EL (cell line): ENCODE measurements at places on chromosomes 4 and X.

DNA sequence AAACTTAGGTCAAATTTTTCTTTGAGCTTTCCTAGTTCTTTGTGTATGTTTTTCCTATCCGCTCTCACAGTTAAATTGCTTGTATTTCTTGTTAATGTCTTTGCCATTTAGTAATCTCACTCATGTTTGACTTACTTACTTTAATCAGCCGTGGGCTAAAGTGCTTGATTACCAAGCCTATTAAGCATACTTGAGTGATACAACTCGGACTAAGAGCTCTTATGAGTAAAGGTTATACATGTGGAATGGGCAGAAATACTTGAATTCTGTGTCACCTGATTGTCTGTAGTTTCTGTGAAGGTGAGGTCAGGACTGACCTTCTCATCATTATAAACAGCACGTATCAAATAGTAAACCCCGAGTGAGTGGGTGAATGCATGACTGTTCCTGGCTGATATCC is 664.5 kb downstream of the PDHA2 start:
- DNase-seq: no peak

DNA sequence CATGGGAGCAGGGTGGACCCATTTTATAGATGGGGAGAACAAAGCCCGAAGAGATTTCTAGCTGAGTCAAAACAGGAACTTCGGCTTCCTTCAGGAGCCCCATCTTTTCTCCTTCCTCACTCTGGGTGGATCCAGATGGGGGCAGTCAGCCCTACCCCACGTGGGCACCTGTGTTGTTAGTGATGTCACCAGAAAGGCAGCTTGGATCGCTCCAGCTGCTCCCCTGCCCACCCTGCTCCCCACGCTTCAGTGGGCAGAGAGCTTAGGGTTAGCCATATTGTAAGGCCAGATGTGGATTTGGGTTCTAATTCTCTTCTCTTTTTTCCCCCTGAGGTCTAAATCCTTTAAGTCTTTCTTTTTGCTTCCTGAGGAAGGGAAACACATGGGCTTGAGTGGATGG is 132.3 kb upstream of the PJA1 start:
- no peak for DNase-seq

DNA sequence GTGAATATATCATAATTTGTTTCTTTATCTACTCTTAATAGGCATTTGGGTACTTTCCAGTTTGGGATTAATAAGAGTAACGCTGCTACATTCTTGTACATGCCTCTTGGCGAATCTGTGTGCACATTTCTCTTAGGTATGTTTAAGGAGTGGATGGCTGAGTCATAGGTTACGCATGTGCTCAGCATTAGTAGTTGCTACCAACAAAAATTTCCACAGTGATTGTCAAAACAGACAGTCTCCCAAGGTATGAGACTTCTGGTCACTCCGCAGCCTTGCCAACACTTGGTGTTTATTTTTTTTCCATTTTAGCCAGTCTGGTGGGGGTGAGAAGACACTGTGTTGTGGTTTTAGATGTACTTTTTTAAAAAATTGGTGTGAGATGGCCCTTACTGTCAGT is 44.6 kb downstream of the FGFBP1 start:
- DNase-seq: peak; percentile 94

DNA sequence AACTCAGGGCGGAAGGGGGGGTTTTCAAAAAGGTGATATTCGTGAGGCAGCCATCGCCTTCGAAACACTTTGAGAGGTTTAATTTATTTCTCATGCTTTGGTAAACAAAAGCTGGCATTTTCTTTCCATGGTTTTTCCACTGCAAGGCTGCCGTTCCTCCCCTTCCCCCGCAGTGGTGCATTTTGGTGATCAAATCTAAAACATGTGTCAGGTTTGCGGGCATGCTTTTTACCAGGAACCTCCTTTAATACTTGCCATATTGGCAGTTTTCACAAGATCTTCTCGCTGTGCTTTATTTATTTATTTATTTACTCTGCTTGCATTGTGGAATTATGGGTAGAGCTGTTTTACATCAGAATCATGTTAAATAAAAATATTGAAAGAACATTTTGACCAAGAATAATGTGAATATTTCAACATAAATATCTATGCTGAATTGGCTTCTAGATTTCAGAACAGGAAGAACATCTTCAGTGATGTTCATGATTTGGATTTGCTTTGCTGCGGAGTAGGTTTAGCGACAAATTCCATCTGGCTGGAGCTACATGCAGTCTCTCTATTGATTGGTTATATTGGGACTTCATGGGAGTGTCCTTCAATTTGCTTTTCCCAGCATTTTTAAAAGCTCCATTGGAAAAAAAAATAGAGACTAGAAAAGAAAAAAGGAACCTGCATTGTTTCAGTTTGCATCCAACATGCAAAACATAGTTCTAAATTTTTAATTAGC is 54.4 kb downstream of the STOX2 start:
- DNase-seq: no peak

GRCh38 chr4:81796790-81797528 is 325.3 kb upstream of the RASGEF1B start:
- no peak for DNase-seq

DNA sequence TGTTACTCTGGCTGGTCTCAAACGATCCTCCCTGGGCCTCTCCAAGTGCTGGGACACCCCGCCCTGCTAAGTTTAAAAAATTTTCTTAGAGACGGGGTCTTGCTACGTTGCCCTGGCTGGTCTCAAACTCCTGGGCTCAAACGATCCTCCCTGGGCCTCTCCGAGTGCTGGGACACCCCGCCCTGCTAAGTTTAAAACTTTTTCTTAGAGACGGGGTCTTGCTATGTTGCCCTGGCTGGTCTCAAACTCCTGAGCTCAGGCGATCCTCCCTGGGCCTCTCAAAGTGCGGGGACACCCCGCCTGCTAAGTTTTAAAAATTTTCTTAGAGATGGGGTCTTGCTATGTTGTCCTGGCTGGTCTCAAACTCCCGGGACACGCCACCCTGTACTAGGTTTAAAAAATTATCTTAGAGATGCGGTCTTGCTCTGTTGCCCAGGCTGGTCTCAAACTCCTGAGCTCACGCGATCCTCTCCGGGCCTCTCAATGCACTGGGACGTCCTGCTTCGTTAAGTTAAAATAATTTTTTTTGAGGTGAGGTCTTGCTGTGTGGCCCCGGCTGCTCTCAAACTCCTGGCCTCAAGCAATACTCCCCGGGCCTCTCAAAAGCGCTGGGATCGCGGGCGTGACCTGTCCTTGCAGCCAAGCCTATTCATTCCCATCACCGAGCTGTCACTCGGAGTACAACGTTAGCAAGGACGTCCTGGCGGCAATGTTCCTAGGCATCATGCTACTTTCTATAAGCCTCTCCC is 1.1 kb downstream of the SLC25A6 start:
- no peak for DNase-seq

DNA sequence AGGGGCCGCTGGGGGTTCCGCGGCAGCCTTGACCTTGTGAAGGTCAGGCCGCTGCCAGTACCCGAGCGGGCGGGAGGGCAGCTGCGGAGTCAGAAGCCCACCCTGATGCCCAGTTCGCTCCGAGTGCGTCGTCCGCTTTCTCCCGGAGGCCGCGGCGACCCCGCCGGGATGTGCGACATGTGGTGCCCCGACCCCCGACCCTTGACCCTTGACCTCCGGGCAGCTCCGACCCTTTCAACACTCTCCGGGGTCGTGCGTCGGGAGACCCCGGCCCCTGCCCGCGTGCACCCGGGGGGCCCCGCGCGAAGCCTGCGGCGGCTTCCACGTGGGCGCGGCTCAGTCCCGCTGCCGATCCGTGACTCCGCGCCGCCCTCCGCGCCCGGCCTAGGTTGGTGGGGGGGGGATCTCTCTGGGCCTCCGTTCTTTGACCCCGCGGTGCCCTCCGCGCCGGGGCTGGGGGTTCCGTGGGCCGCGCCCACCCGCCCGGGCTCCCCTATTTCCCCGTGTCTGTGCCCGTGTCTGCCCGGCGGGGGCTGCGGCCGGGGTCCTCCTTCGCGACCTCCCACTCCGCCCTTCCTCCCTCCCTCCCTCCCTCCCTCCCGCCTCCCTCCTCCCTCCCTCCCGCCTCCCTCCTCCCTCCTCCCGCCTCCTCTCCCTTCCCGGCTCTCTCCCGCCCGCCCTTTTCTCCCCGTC is 609 bp upstream of the SLC25A6 start:
- DNase-seq: peak; percentile 74

- no peak for DNase-seq
Observed at GRCh38 chr4:188660796-188661195, 521.6 kb downstream of the TRIML1 start.

DNA sequence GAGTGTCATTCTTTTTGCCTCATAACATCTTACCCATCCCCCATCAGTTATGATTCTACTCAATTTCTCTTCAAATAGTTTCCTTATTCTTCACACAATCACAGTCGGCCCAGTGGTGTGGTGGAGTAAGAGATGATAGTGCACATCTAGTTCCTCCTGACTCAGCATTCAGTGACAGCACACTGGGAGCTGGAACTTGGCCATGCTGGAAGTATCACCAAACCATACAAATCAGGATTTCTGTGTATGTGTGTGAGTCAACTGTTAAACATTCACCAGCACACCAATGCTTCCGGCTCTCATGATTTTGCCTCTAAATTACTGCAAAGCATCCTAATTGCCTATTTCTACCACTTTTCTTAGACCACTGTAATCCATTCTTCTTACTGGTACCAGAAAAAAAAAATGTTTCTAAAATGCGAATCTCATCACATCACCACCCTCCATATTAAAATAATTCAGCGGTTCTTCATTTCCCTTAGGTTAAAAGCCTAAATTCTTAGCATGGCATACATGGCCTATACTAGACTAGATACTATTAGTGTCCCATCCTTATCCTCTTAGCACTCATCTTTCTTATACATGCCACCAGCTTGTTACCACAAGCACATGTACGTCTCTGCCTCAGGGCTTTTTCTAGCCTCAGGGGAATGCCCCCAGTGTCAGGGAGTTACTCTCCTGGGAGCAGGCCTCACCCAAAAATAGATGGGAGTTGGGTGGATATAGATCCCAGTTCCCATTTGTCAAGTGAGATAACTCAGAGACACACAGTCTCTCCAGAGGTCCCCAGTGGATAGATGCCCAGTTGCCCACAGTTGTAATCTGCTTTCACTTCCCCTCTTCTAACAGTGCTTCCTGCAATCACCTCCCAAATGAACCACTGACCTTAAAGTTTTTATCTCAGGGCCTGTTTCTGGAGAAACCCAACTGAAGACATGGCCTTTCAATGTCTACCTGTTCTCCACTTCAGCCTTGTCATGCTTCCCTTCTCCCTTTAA is 49.2 kb upstream of the DDX53 start:
- DNase-seq: peak; percentile 87

DNA sequence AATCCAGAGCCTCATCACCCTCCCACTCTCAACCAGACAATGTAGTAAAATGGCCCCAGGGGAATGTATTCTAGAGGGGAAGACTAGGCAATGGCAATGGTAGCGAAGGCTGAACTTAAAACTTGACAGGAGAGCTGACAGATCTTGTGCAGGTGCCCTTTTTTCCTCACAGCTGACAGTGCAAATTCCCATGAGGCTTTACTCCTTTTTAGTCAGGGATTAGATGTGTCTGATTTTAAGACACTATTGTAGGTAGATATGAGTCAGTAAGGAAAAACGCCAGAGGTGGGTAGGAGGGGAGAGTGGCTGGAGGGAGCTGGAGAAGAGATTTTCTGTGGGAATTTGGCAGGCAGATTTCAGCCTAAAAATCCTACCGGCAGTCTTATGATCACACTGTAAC is 10.7 kb downstream of the CAPN6 start:
- DNase-seq: no peak

GRCh38 chr4:165328708-165329107 is 1.2 kb downstream of the MSMO1 start:
- no peak for DNase-seq

DNA sequence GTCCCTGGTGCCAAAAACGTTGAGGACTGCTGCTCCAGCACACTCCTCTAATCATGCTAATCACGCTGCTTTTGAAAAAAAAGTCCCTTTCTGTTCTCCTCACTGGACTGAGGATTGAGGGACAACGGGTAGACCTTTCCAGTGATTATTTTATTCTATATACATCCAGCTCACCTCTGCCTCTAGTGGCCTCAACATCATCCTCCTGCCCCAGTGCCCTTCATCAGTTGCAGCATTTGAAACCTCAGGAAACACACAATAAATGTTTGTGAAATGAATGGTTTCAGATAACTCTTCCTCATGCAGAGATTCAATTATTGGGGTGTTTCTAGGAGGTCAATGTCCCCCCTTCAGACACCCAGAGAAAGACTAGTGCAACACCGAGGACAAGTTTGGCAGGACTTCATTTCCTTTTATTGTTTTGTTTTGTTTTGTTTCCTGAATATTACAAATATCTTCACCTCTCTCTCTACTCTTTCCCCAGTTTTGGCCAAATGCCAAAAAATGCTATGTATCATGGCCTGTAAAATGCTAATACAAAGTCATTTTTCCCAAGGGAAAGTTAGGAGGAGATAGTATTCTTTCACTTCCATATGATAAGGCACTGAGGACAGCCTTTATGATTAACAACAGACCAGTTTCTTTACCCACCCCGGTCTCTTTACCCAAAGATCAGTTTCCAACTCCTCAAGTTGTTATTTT is 460.1 kb upstream of the SLIT2 start:
- DNase-seq: peak; percentile 23

GRCh38 chrX:13252726-13253125 is 67.1 kb downstream of the ATXN3L start:
- peak; percentile 5 for DNase-seq

- DNase-seq: no peak
Observed at GRCh38 chr4:8739820-8740665, 131.6 kb downstream of the HMX1 start.

DNA sequence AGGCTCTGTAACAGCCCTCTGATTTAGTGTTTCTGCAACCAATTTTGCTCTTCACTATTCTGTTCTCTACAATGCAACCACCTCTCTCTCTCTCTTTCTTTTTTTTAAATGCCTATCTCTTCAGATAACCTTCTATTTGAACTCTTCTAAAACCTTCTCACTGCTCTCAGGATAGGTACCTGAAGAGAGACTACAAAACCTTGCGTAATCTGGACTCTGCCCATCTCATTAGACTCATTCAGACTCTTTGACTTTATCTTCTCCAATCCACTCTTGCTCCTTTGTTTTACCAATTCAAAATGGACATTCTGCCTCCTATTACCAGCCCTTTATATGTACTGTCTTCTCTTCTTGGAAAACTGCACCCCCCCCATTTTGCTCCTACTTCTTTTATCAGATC is 291.6 kb downstream of the CAMK2D start:
- DNase-seq: no peak

GRCh38 chr4:113449410-113449974 is 312.0 kb downstream of the CAMK2D start:
- no peak for DNase-seq

DNA sequence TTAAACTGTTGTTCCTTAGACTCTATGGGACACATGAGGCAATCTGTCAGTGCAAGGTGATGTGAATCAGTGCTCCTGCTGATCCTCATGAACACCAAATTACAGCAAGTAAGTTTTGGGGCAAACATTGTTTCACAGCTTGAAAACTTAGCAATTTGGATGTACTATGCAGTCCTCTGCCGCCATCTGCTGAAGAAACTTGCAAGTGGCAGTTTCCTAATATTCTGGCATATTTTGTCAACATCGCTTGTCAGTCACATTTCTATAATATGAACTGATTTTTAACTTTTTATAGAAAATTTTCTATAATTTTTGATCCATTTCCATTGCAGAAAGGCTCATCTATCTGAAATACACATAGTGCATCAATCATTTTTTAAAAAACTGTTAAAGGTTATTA is 56.3 kb downstream of the ZAR1 start:
- peak; percentile 35 for DNase-seq
